ENCODE measurements at places on chromosomes 2 and 18.

- no peak for DNase-seq
These were observed 65.4 kb downstream of the PID1 start for GRCh38 chr2:229205704-229206103.

DNA sequence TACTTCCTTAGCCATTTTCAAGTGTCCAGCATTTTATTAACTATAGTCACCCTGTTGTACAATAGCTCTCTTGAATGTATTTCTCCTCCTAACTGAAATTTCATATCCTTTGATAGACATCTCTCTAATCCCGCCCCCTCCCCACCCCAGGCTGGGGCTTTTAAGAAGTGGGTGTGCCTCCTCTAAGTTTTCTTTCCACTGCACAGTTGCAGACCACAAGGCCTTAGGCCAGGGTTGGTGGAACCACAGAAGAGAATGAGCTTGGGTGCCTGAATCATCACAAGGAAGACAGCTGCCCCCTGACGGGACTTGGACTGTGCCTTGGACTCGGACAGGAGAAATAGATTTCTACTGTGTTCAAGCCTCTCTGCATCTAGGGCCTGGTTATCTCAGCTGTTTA is 193.4 kb downstream of the HAUS1 start:
- DNase-seq, result no peak

DNA sequence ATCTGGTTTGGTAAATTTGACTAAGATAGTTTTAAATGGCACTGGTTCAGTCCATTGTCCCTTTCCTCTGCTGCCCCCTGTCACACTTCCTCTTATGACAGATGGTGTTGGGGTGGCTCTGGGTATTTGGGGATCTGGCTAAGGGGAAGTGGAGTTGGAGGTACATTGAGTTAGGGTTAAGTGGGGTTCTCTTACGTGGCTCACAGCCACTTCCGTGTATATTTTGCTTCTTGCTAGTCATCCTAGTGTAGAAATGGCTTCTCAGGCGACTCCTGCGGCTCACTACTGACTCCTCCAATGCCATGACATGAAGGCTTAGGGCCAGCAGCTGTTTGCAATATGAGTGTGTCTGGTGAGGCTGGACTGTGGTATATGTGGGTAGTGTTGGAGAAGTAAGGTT is 187.0 kb downstream of the HAUS1 start:
- no peak for DNase-seq

GRCh38 chr2:46471697-46472096 is 7.7 kb upstream of the TMEM247 start:
- DNase-seq, result no peak

- no peak for DNase-seq
These were observed 27.1 kb upstream of the ICOS start for GRCh38 chr2:203909261-203909967.

DNA sequence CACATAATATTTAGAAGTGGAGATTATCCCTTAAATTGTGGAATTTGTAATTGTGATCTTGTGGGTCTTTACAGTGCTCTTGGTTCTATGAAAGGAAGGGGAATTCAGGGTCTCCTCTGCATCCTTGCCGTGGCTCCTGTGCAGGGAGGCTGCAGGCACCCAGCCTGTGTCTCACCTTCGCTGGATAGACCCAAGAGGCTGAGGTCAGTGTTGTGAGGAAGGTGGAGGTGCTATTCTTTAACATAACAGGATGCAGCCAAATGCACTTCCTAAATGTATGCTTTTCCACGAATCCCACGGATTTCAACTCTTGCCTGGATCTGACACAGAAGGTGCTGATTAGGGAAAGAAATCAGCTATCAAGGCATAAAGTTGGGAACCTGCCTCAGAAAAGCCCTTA is 69.5 kb downstream of the TMEM18 start:
- no peak for DNase-seq

- no peak for DNase-seq
These were observed 83.0 kb downstream of the COLEC12 start for GRCh38 chr18:417495-417894.

DNA sequence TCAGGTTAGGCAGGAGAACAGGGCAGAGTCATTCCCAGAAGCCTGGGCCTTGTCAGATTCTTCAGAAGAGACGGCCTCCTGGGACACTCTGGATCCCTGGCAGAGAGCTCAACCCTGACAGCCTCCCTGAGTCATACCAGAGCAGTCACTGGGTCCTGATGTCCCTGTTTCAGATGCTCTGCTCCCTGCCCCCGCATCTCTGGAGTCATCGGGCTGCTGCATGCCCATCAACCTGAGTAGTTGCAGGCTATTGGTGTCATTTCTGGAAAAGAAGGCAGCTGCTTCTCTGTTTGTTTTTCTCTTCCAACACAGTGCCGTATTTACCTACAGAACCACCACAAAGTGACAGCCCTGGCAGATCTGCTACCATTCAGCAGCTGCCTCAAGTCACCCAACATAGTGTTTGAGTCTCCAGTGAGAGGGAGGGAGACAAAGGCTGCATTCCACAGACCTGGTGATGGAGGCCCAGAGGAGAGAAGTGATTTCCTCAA is 145.1 kb downstream of the B3GNT2 start:
- DNase-seq, result peak; percentile 31

- DNase-seq, result no peak
These were observed 11.7 kb upstream of the GPC1 start for GRCh38 chr2:240423788-240424191.

DNA sequence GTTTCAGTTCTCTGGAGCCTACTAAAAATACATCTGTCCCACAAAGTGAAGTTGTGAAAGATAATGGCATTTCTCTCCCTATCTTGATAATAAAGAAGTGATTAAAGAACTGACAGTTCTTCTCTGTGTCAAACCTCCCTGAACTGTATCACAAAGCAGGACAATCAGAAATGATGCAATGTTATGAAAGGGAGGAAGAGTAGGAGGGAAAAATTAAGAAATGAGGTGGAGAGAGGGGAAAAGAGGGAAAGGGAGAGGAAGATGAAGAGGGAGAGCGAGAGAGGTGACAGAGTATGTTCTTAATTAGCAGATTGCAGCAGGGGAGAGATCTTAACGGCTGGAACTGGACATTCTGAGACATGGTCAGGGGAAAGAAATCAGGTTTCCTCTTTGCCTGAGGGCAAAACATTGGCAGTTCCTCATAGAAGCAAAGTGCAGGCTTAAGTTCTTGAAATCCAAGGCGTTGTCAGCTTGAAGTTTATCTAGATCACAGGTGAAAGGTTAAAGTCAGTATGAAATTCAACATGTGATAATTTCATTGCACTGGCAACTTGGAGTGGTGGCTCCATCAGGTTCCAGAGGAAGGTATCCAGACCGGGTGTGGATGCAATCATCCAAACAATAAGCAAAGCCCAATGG is 54.6 kb downstream of the RDH14 start:
- no peak for DNase-seq

DNA sequence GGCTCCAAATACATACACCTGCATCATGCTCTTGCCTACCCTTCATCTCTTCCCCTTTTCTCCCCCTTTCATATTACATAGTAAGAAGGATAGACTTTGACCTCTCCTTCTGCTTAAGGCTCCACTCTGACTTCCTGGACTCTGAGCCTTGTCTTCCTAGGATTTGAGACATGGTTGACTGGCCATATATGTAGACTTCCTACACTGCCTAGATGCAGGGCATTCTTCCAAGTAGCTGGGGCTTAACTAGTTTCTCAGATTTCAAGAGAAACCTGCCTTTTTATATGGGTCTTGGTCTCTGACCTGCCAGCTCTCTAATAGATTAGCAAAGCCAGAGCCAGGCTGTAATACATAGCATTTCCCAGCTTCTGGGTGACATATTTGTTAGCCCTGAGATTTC is 35.4 kb upstream of the CYP26B1 start:
- no peak for DNase-seq

- DNase-seq, result no peak
These were observed 998.0 kb upstream of the FANCL start for GRCh38 chr2:59239146-59239545.

- peak; percentile 53 for DNase-seq
These were observed 44.3 kb downstream of the SPRED2 start for GRCh38 chr2:65388051-65388531.

GRCh38 chr2:207512356-207512755 is 17.4 kb upstream of the CREB1 start:
- DNase-seq, result no peak

DNA sequence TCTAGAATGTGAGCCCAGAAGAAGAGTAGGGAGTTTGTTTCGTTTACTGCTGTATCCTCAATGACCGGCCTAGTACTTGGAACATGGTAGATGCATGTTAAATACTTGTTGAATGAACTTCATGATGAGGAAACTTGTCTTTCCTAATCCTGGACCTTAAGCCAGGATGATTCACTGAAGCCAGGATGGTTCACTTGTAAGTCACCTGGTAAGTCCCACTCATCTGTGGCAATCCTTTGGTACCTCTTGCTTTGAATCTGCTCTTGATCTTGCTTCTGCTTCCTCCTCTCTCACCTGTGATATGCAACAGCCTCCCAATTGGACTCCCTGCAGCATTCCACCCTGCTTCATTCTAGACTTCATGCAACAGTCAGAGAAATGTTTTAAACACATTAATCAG is 43.6 kb downstream of the QPCT start:
- no peak for DNase-seq

GRCh38 chr2:163951312-163951711 is 215.5 kb upstream of the FIGN start:
- no peak for DNase-seq

DNA sequence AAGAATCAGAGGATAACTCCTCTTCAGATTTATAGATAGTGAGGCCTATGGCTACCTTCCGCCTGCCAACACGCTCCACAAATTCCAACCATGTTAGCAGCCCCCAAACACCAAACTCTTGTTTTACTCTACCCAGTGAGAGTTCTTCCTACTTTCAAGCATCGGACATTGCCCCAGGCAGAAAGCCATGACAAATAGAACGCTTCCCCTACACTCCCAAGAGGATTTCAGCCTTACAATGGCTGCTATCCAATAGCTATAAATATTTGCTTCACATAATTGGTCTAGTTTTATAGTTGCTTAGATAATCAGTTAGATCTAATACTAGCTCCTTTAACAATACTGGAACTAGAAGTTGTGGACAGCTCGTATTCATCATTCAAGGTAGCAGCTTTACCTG is 503.4 kb upstream of the VRK2 start:
- DNase-seq, result no peak

DNA sequence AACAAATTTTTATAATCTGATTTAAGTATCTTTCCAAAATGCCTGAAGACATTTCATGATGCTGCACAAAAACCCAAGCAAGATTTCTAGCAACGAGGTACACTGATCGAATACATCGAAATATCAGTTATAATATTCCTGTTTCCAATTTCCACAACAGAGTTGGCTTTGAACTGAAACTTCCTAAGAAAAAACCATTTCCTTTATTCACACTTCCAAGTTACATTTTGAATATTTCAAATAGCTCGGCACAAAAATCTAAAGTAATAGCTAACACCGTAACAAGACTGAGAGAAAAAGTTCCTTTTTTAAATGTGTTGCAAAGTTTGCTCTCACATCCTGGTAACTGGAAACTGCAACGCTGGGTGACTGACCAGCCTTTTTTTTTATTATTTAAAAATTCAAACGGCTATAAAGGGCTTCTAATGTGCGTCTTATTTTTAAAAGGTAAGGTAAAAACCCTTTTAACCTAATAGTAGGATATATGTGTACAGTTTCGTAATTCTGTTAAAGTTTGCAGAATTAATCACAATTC is 1.7 kb downstream of the HNRNPLL start:
- no peak for DNase-seq

GRCh38 chr18:21110713-21111345 is 784 bp downstream of the ROCK1 start:
- DNase-seq, result peak; percentile 38

DNA sequence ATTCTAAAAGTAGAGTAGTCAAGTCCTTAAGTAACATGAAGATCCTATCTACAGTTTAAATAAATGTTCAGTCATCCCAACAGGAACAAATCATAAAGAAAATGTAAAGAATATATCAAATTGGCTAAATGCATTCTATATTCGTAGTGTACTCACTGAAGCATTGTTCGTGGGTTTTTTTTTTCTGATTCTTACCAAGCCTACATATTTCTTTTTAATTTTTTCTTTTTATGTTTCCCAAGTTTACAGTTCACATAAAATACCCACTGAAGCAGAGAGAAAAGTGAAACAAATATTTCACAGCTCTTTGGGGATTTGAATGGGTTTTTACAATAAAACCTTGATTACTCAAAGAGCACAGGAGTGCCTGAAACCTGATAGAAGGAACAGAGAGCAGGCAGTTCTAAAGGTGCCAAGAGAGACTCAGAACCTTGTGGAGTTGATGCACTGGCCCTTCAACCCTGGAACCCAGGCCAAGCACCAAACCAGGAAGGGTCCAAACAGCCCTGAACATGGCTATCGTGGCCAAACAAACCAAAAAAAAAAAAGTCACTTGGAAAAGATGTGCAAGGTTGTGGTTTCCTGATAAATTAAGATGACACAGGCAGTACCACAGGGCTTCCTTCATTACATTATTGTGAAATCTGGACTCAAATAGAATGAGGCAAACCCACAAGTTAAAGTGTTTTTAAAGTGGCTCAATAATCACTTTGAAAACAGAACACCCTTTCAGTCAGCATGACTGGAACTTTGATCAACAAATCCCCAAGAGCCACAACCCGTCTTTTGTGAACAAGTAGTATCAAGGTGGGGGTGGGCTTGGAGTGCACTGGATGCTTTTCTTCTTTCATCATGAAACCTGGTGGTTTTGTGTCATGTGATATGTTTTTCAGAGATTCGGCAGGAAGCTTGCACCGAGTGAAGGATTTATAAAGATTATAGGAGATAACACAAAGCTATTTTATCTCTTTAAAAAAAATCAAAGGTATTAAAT is 245.0 kb upstream of the FN1 start:
- no peak for DNase-seq

GRCh38 chr2:224958462-224958857 is 83.8 kb downstream of the DOCK10 start:
- no peak for DNase-seq

- DNase-seq, result no peak
These were observed 294.8 kb upstream of the MGAT5 start for GRCh38 chr2:133959066-133959465.

DNA sequence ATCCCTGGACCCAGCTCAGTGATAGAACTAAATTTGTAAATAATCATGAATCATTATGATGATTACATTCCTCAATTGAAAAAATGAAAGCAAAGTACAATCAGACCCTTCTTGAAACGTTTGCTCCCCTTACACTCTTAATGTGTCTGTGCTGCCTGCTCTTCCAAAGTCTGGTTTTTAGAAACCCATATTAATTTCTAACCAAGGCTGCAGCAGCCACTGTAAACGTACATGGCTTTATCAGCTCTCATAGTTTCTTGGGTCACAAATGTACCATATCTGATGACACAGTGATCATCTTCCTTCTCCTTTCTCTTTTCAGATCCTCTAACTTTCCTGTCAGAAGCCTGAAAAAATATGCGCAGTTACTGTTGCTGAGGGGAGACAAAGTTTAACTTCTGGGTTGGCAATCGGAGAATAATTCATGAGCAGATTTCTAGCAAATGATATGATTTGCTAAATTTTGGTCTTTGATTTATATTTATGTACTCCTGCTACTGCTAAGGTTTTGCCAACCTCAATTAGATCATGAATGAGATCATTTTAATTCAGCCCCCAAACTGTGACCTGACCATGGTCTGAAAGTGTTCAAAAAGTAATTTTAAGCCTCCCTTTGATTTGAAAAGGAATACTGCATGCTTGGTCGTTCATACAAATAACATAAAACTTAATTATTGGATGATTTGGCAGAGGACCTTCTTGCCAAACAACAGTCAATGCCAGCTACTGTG is 12.3 kb downstream of the ZEB2 start:
- no peak for DNase-seq
